Naive thymus-derived CD4-positive, alpha-beta T cell (primary cell): ENCODE measurements at places on chromosomes 7 and 10.

DNA sequence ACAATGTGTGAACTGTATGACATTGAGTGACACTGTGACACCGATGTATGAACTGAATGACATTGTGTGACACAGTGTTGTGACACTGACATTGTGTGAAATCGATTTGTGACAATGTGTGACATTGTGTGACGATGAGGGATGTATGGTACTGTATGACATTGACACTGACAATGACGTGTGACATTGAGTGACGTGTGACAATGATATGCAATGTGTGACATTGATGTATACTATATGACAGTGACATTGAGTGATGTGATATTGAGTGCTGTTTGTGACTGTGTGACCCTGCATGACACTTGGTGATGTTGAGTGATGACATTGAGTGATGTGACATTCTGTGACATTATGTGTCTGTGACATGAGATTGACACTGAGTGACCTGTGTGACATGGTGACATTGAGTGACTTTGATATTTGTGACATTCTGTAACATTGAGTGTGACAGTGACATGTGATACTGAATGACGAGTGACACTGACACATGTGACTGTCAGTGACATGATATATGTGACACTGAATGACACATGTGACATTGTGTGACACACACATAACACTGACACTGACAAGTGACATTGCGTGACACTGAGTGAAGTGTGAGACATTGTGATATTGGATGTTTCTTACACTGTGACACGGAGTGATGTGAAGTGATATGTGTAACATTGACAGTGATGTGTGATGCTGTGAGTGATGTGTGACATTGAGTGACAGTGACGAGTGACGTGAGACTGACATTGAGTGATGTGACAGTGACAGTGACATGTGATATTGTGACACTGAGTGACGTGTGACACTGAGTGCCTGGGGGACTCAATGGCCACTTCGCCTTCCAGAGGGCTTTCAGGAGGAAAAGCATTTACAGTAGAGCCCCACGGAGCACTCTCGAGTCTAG, 167.5 kb downstream of the PRKAG2 start:
- no peaks in the 10 kb centered on the region for H3K36me3 ChIP-seq
- no peaks in the 10 kb centered on the region for H3K4me1 ChIP-seq
- H3K27me3 ChIP-seq = no peaks in the 10 kb centered on the region
- no peak overlapping the region for H3K4me3 ChIP-seq

DNA sequence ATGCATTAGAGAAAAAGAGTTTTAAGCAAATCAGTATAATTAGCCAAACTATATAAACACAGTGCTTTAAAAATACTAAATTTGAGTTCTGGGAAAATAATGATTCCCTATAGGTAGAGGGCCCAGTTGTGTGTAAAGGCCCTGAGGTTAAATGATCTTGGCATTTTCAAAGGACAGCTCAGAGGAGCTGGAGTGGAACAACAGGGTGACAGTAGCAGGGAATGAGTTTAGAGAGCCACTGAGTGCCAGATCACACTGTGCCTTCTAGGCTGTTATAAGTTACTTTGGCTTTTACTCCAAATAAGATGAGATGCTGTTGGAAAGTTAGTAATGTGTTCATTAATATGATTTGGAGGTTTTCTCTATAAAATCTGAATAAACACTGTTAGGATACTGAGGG, 34.6 kb downstream of the VWDE start:
- no peaks in the 10 kb centered on the region for H3K27me3 ChIP-seq
- no peaks in the 10 kb centered on the region for H3K4me1 ChIP-seq
- H3K27ac ChIP-seq = no peak overlapping the region
- DNase-seq = no peak
- no peaks in the 10 kb centered on the region for H3K36me3 ChIP-seq

- no peaks in the 10 kb centered on the region for H3K27me3 ChIP-seq
- no peak overlapping the region for H3K27ac ChIP-seq
- no peaks in the 10 kb centered on the region for H3K4me1 ChIP-seq
- H3K4me3 ChIP-seq = no peak overlapping the region
These were observed 165.4 kb upstream of the DPP6 start for GRCh38 chr7:153886506-153887441.

DNA sequence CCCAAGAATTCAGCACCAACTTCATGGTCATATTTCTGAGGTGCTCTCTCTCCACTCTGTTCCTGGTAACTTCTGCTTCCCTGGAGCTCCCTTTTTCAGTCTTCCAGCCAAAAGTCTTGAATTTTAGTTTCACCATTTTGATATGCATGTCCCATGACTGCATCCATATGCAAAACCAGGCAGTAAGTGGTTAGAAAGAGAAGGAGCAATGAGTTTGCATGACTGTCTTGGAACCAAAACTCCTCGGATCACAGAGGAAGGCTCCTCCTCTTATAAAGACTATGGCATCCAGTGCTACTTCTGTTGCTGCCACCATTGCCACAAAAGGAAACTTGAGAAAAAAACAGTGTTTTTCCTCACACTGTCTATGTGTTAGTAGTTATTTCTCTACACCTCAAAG, 269.1 kb upstream of the GLI3 start:
- no peaks in the 10 kb centered on the region for H3K27me3 ChIP-seq
- no peaks in the 10 kb centered on the region for H3K4me1 ChIP-seq
- no peak for DNase-seq
- no peaks in the 10 kb centered on the region for H3K36me3 ChIP-seq
- no peak overlapping the region for H3K27ac ChIP-seq

GRCh38 chr10:8150401-8150905, 96.0 kb downstream of the GATA3 start:
- H3K27ac ChIP-seq = no peak overlapping the region
- H3K27me3 ChIP-seq = no peaks in the 10 kb centered on the region
- H3K4me3 ChIP-seq = no peak overlapping the region
- H3K4me1 ChIP-seq = no peaks in the 10 kb centered on the region

GRCh38 chr10:22647244-22647643, 67.1 kb downstream of the PIP4K2A start:
- peak overlapping the region; percentile 8 for H3K4me3 ChIP-seq
- no peaks in the 10 kb centered on the region for H3K36me3 ChIP-seq
- DNase-seq = no peak
- no peaks in the 10 kb centered on the region for H3K27me3 ChIP-seq
- H3K27ac ChIP-seq = peak overlapping the region; percentile 62

DNA sequence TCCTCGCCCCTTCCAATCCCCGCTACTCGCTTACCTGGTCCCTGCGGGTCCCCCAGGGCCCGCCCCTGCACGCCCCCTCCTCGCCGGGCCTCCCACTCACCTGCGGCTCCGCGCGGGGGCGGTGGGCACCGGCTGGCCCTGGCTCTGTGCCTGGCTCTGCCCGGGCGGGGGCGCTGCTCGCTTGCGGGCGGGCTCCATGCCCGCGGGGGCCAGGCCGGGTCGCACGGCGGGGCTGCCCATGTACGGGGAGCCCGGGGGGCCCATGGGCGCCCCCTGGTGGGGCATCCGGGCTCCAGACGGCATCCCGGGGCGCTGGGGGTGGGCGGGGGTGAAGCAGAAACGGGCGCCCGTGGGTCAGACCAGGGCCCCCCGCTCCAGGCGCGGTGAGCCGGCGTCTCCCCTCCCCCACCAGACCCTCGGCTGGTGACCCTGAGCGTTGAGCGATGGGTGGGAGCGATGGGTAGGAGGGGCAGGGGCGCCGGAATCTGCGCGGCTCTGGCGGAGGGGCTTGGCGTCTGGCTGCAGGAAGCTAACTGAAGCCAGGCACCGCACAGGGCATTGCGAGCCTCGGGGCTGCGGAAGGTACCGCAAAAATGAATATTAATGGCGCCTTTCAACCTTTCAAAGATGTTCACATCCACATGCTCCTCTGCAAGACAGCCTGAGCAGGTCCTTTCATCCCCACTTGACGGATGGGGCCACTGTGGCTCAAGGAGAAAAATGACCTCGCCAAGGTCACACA, 3.0 kb downstream of the SMARCD3 start:
- no peaks in the 10 kb centered on the region for H3K36me3 ChIP-seq
- no peaks in the 10 kb centered on the region for H3K27me3 ChIP-seq
- peak overlapping the region; percentile 52 for H3K4me3 ChIP-seq
- peaks cover 22% of the 10 kb centered on the region for H3K4me1 ChIP-seq

- no peak overlapping the region for H3K27ac ChIP-seq
- no peaks in the 10 kb centered on the region for H3K36me3 ChIP-seq
These were observed 193.1 kb upstream of the SEMA3C start for GRCh38 chr7:81111781-81112540.

- no peak overlapping the region for H3K4me3 ChIP-seq
- no peak overlapping the region for H3K27ac ChIP-seq
- H3K36me3 ChIP-seq = no peaks in the 10 kb centered on the region
- no peak for DNase-seq
- no peaks in the 10 kb centered on the region for H3K4me1 ChIP-seq
- H3K27me3 ChIP-seq = no peaks in the 10 kb centered on the region
These were observed 222.3 kb upstream of the TMEM229A start for GRCh38 chr7:124255041-124255655.

DNA sequence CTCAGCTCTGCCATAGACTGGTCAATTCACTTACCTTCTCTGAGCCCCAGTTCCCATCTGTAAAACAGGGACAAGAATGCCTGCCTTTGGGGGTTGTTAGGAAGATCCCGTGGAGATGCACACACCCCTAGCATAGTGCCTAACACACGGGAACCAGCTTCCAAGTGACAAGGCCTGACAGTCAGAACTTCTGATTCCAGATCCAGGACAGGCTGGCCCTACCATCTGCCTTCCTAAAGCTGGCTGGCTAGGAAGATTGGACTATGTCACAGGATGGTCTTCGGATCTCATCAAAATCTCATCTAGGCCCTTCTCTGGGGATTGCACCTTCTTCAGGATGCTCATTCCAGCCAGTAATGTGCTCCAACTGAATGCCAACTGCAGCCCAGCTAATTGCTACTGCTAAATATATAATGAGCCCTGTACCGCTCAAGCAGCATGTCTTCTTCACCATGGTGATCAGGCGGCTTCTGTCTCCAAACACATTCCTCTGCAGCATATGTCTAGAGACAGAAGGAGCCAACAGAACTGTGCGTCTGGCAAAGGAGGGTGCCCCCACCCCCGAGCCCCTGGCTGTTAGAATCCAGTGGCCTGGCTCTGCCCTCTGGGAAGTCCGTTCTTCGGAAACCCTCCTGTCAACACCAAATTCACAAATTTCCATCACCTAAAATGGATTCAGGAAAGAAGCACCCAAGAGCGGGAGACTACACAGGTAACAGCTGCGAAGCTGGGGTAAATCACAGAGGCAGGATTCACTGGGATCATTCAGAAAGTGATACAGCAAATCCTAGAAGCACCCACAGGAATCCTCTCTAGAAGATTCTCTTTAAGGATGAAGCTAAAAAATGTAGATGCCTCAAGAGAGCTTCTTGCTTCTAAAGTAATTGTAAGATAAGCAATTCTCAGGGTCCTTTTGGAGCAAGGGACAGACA, 142.1 kb upstream of the EEPD1 start:
- no peak overlapping the region for H3K27ac ChIP-seq
- DNase-seq = no peak
- no peaks in the 10 kb centered on the region for H3K27me3 ChIP-seq

DNA sequence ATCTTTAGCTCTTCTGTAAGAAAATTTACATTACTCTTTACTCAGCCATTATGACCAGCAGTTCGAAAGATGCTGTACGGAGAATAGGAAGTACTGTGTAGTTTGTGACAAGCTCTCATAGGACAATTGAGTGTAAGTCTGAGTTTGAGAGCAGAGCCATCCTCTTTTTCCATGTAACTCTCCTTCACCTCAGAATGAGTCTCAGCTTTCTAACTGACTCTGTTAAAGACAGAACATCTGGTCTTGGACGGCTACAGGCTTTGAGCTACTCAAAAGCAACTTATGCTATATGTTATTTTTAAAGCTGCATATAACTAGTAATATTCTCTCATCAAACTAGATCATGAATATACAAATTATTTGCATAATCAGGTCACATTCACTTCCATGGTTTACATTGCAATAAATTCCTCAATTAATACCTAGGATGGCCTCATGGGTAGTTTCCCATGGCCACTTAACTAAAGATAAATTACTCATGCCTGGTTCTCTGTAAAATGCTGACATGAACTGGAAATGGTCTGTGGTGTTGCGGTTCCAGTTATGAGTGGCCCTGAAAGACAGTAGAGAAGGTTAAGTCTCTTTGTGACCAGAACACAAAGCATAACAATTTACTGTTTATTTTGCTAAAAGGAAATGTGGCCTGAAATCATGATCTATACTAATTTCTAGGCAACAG, 358.7 kb downstream of the PHF14 start:
- no peak overlapping the region for H3K4me3 ChIP-seq
- no peaks in the 10 kb centered on the region for H3K4me1 ChIP-seq
- no peak overlapping the region for H3K27ac ChIP-seq
- H3K36me3 ChIP-seq = no peaks in the 10 kb centered on the region

DNA sequence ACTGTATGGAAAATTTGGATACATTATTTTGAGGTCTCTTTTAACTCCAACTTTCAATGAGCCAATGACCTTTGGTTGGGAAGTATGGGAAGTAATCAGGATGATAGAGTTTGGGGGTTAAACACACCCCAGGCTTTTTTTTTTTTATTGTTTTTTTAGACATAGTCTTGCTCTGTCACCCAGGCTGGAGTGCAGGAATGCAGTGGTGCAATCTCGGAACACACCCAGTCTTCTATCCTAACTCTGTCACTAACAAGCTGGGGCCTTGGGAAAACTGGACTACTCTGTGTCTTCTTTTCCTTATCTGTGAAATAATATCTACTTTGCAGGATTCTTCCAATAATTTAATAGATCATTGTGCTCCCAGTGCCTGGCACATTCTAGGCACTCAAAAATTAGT, 37.6 kb upstream of the AGBL3 start:
- H3K4me1 ChIP-seq = no peaks in the 10 kb centered on the region
- no peak overlapping the region for H3K4me3 ChIP-seq
- H3K27ac ChIP-seq = no peak overlapping the region

GRCh38 chr10:59585046-59585700, 124.5 kb downstream of the SLC16A9 start:
- no peaks in the 10 kb centered on the region for H3K4me1 ChIP-seq
- no peaks in the 10 kb centered on the region for H3K27me3 ChIP-seq
- DNase-seq = no peak
- no peak overlapping the region for H3K4me3 ChIP-seq
- H3K27ac ChIP-seq = no peak overlapping the region
- no peaks in the 10 kb centered on the region for H3K36me3 ChIP-seq

GRCh38 chr10:96415891-96416554, 57.2 kb upstream of the OPALIN start:
- H3K27me3 ChIP-seq = no peaks in the 10 kb centered on the region
- H3K4me3 ChIP-seq = no peak overlapping the region
- no peak overlapping the region for H3K27ac ChIP-seq

- H3K36me3 ChIP-seq = no peaks in the 10 kb centered on the region
- H3K4me1 ChIP-seq = no peaks in the 10 kb centered on the region
- no peak for DNase-seq
- no peak overlapping the region for H3K27ac ChIP-seq
- H3K27me3 ChIP-seq = no peaks in the 10 kb centered on the region
These were observed 48.1 kb downstream of the SORBS1 start for GRCh38 chr10:95513008-95513589.
